Ammon's horn (tissue), 1 donor: ENCODE measurements at places on chromosomes 2 and 18.
A peak's percentile ranks its signal among the peaks of the same experiment; 100 is the strongest.

DNA sequence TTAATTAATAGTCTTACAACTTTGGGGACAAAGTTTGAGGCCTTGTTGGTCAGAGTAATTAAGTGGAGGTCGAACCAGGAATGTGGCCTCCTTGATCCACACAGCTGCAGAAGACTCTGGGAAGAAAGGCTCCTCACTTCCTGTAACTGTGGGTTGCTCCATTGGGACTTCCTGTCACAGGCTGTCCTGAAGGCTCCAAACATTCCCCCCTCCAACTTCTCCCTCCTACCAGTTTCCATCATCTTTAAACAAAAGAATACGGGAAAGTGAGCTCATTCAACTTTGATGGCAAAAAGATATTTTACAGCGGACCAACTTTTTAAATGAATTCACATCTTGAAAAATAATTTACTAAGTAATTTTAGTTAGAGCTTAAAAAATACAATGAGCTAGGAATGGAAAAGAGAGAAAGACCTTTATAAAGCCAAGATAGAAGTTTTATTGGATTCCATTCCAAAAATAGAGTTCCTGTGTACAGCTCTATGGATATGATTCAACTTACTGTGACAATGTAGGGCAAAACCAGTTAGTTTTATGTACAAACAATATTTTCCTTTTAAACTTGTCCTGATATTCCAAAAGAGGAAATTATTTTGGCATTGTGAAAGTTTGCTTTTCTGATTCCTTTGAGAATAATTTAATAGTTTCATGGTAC is 212.0 kb upstream of the NABP1 start:
- DNase-seq = no peak

- no peak for DNase-seq
Measured at GRCh38 chr2:37637190-37637860, 34.1 kb downstream of the CDC42EP3 start.

GRCh38 chr2:234135750-234136221 is 85.3 kb downstream of the SPP2 start:
- DNase-seq = peak; percentile 79

- peak; percentile 4 for DNase-seq
Measured at GRCh38 chr2:21453723-21454450, 330.1 kb downstream of the TDRD15 start.

DNA sequence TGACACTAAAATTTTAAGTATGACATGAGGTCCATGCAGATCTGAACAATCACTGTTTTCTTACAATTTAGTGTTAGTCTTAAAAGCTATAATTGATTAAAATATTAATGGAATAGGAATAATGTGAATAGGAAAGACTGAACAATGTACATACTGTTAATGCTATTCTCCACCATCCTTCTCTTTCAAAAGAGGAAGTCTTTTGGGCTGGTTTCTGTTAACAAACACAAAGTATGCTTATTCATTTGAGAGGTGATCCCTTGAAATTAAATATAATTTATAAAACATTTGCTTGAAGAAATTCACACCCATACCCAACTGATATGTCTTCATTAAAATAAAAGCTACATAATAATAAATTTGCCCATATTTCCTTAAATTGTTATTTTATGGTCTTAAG is 2.3 kb downstream of the STPG4 start:
- no peak for DNase-seq

DNA sequence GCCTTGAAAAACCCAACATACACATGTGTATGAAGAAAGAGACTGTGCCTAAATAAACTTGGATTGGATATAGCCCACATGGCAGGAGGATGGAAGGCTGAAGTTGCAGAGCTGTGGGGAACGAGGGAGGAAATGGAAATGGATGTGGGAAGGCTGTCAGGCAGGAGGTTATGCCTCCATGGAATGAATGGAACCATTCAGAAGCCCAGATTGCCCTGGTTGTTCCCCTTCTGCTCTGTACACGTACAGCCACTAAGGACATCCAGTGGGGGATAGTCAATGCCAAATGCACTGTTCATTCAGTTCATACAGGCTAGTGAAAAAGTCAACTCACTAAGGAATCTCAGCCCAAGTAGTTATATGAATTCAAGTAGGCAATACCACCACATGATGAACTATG is 463.7 kb downstream of the TNS1 start:
- no peak for DNase-seq

- peak; percentile 60 for DNase-seq
Measured at GRCh38 chr2:97355176-97355575, 234.5 kb downstream of the ANKRD36B start.

DNA sequence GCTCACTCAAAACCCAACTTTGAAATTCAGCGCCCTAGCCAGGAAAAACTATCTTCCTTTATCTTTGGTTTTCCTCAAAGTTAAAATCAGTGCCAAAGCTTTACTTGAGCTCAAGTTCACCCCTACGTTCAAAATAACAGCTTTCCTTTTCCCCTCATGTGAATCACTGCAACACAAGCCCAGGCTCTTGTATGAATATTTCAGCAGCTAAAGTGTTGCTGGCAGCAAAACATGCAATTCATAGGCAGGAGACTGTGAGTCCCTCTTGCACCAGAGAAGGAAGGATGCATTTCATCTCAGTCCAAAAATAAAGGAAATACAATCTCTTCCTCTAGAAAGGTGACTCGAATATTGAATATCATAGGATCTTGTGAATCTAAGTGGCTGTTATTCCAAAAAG is 461.3 kb upstream of the SOX11 start:
- DNase-seq = no peak

GRCh38 chr2:108612153-108612513 is 77.9 kb downstream of the LIMS1 start:
- peak; percentile 64 for DNase-seq

DNA sequence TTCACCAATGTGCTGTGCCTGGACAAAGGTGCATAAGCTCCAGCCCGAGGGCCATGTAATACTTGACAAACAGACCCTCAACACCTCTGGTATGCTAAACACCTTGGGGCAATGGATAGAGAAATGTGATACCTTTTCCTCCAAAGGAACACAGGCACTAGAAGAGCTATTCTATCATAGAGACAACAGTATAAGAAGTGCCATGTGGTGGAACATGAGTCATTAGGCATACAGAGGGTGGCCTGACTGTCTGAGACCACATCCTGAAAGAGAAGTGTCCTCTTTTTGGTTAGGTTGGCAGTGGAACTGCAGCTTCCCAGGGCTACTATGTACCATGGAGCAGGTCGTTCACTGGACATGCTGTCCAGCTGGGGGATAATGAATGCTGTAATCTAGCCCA is 153.9 kb downstream of the INSIG2 start:
- no peak for DNase-seq

GRCh38 chr18:7066965-7067555 is 50.5 kb downstream of the LAMA1 start:
- no peak for DNase-seq

GRCh38 chr2:234289834-234290590 is 206.9 kb downstream of the ARL4C start:
- DNase-seq = no peak
